ENCODE measurements at places on chromosomes 11 and 22. TPM values are rescaled to one million over a fixed set of nuclear protein-coding genes. Genes with fewer than 3 reads are reported as not detected.
A peak's percentile ranks its signal among the peaks of the same experiment; 100 is the strongest.

DNA sequence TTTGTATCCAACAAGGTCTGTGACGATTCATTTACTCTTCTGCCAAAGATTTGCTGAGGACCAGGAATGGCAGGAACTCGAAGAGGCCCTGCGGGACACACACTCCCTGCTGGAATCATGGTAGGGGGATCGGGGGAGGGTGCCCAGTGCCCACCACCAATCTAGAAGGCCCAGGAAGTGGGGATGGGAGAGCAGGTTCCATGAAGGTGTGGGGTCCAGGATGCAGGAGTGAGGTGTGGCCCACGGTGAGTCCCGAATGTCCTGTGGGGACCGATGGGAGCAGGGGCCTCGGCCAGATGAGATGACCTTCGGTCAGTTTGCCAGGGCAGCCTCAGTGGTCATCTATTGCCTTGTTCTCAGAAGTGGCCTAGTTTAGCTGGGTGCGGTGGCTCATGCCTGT is 492.7 kb downstream of the BRD1 start:
- DNase-seq, result no peak

DNA sequence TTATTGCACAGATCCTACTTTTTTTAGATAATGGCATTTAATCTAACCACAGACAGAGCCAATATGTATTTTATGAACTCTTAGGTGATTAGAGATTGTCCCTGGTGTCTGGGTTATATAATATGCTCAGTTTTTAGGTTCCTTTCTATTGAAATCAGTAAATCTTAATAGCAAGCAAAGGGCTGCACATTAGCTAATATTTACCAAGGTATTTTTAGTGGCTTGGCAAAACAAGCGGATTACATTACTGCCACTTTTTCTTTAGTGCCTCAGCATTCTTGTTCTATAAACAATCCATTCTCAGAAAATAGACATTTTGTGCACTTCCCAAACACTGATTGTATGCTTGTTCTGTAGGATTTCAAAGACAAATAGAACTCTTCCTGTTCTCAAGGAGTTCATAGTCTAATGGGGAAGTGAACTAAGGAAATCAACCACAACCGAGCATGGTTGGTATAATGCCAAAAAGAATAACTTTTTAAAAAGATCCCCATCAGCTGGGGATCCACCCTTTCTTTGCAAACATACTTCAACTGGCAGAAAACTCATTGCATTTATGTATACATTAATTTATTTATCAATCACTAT is 23.8 kb downstream of the KCNJ1 start:
- DNase-seq, result no peak

DNA sequence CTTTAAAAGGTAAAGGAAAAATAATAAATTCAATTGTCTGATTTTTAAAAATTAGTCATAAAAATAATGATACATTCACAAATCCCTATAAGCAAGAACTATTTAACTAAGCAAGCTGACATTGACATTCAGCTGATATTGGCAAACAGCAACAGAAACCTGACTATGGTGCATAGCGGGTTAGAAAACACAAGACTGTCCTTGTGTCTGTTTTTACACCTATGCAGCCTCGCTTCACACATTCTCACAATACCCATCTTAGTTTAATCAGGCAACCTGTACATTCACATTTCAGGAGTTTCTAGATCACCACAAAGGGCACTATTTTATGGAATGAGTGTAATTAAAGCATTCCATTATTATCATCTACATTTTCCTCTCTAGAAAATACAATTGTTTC is 737.1 kb downstream of the KCNA4 start:
- no peak for DNase-seq

DNA sequence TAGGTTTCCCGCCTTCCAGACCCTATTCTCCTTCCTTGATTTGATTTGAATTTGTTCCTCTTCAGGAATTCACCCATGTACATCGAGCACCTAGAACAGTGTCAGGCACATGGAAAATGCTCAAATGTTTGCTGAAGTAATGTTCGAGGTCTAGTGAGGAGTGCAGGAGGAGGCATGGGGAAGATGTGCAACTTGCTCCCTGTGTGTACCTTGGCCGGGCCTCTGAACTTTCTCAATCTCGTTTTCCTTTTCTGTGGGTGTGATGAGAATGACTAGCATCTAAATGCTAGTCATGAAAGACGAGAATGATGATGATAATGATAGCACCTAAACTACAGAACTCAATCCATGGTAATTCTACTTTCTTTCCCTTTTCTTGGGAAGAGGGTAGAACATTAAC is 279.1 kb upstream of the PLET1 start:
- no peak for DNase-seq

DNA sequence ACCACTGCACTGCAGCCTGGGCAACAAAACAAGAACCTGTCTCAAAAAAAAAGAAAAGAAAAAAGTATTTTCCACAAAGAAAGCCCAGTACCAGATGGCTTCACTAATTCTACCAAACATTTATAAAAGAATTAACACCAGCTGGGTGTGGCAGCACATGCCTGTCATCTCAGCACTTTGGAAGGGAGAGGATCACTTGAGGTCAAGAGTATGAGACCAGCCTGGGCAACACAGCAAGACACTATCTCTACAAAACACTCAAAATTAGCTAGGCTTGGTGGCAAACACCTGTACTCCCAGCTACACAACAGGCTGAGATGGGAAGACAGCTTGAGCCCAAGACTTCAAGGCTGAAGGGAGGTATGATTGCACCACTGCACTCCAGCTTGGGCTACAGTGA is 20.1 kb downstream of the RSF1 start:
- DNase-seq, result no peak

- no peak for DNase-seq
Measured at GRCh38 chr22:19896665-19897355, 42.1 kb upstream of the GNB1L start.

DNA sequence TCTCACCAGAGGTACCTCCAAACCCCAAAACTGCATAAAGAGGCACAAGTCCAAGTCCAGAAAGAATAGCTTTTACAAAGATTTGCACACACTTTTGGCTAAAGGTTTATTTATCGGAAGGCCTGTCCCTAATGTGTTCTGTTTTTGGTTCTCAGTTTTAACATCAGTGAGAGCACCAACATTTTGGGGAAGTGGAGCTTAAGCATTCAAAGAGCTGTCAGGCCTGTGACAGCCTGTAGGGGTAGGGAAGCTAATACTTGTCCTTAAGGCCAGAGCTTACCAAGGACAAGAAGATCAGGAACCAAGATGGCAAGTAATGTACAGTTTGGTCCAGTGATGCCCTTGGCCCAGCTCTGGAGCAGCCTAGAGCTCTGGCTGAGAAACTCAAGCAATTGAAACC is 38.9 kb upstream of the SCUBE2 start:
- no peak for DNase-seq

DNA sequence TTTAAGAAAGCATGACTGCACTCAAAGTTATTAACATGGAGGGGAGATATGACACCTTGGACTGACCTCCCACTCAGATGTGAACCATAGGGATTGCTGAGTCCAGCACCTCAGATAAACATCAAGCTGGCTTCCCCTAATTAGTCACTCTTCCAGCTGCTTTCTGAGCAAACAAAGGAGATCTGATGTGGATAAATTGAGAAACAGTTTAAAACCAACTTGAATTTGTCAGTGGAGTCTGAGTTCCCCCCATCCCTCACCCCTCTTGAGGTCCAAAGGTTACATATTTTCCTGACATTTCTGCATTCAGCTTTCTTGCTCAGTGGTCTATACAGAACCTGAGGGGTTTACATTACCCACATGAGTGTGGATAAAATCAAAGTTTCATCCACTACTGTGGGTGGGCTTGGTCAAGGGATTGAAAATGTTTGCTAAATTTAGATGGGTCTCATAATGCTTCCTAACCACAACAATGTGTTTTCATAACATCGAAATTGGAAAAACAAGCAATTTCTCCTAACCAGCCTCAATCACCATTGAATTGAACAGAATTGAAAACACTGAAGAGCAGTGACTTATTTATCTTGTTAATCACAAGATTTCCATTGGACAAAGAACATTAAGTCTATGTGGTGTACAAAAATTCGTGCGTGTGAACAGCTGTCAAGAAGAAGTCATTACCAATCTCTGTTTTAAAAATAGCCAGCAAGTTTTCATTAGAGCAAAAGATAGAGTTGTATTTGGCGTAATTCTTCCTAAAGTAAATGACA is 292.3 kb downstream of the METTL15 start:
- no peak for DNase-seq

- no peak for DNase-seq
Measured at GRCh38 chr22:50326225-50326955, 422 bp downstream of the DENND6B start.

DNA sequence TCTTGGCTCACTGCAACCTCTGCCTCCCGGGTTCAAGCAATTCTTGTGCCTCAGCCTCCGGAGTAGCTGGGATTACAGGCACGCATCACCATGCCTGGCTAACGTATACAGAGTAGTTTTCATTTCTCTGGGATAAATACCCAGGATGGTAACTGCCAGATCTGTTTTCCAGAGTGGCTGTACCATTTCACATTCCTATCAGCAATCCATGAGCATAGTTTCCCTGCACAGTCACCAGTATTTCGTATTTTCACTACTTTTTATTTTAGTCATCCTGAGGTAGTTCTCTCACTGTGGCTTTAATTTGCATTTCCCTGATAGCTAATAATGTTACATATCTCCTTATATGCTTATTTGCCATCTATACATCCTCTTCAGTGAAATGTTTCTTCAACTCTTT is 11.0 kb upstream of the SCARF2 start:
- DNase-seq, result no peak

DNA sequence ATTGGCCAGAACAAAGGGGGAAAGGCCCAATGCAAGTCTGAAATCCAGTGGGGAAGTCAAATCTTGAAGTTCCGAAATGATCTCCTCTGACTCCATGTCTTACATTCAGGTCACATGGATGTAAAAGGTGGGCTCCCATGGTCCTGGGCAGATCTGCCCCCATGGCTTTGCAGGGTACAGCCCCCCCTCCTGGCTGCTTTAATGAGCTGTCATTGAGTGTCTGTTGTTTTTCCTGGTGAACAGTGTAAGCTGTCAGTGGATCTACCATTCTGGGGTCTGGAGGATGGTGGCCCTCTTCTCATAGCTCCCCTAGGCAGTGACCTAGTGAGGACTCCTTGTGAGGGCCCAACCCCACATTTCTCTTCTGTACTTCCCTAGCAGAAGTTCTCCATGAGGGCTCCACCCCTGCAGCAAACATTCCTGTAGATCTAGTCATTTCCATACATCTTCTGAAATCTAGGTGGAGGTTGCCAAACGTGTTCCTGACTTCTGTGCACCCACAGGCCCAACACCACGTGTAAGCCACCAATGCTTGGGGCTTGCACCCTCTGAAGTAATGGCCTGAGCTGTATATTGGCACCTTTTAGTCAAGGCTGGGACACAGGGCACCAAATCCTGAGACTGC is 9.3 kb downstream of the CARD18 start:
- DNase-seq, result no peak

- peak; percentile 32 for DNase-seq
Measured at GRCh38 chr11:14411818-14412217, 52.8 kb upstream of the RRAS2 start.

DNA sequence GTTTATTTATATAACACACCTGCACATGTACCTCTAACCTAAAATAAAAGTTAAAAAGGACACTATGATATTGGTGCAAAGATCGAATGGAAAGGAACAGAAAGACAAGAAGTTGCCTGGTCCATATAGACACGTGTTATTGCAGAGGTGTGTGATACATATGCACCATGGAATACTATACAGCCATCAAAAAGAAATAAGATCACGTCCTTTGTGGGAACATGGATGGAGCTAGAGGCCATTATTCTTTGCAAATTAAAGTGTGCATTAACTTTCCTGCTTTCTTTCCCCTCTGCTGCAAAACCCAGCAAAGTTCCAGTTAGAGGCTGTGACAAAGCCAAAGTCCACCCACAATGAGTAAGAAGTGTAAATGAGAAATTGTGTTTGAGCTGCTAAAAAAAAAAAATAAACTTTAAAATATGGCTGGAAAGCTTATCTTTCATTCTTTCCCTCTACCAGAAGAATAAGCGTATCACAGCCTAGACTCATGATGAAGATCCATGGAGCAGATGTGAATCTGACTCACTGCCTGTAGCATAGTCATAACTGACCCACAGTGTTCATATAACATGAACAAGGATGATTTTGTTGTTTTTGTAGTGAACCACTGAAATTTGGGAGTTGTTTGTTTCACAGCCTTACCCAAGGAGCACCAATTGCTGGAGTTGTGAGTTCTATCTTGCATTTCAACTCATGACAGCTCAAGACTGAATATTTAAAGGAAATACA is 9.6 kb downstream of the OR52K1 start:
- no peak for DNase-seq

DNA sequence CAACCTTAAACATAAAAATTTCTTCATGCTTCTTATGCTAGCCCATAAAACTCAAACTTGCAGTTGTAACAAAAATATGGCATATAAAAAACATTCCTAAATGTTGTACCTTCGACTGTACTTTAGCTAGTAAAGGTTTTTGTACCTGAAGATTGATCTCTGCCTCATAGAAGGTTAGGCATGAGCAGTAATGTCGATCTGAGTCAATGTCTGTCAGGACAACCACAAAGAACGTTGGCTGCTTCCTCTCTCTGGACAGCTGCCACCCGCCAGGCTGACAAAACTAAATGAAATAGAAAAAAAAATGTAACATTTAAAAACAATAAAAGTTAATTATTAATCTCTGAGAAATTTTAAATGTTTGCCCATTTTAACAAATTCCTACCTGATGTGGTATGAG is 251.3 kb downstream of the SBF2 start:
- no peak for DNase-seq

The ANKK1 gene
- total RNA-seq, result 0.48 TPM

The MN1 gene
- total RNA-seq, result 9.9 TPM

The OR4D5 gene
- total RNA-seq, result 7.2 TPM

The BIK gene
- total RNA-seq, result not detected

The MS4A7 gene
- total RNA-seq, result 14.9 TPM

The HIC2 gene
- total RNA-seq, result 7.7 TPM

The OR10D3 gene
- 0.24 TPM for total RNA-seq
